GDM1 (cell line): ENCODE measurements at places on chromosomes 12 and 14.

DNA sequence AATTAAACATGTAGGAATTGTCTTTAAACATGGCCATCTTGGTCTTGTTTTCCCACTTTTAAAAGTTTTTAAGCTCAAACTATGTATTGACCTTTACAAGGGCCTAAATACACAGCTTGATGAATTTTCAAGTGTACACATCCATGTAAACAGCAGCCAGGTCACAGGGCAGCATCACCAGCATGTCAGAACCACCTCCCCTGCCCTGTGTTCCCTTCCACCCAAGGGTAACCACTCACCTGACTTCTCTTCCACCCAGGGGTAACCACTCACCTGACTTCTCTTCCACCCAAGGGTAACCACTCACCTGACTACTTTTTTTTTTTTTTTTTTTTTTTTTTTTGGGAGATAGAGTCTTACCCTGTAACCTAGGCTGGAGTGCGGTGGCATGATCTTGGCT is 4.6 kb downstream of the FBXW8 start:
- no peak for DNase-seq

- DNase-seq = no peak
Observed at GRCh38 chr14:60653701-60654161, 4.5 kb upstream of the SIX1 start.

DNA sequence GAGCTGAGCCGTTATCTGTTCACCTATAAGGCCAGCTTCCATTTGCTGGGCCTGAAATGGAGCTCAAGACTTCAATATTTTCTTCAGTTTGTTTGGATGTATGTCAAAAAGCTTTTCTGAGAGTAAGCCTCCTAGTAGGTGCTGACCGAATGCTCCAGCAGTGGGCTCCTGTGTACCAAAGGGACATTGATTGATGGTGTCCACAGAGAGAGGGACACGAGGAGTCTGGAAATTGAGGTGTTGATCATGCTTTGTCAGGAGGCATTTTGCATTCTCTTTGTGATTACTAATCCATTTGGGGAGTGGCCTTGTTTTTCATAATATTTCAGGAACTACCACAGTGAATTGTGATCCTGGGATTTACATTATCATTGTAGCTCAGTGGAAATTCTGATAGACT is 107.7 kb upstream of the SLC38A2 start:
- no peak for DNase-seq

- DNase-seq = no peak
Observed at GRCh38 chr12:82848845-82849244, 162.1 kb downstream of the TMTC2 start.

GRCh38 chr12:20800160-20800559 is 10.3 kb upstream of the SLCO1B3 start:
- no peak for DNase-seq
